ENCODE measurements at places on chromosomes 2 and 18. TPM values are rescaled to one million over a fixed set of nuclear protein-coding genes. Genes with fewer than 3 reads are reported as not detected.

BCL11A gene
- not detected for total RNA-seq

NETO1 gene
- not detected for total RNA-seq

ZNF385B gene
- not detected for total RNA-seq

DPP4 gene
- total RNA-seq = 65.4 TPM

RAB6C gene
- total RNA-seq = not detected

ACP1 gene
- total RNA-seq = 127 TPM

SMYD1 gene
- not detected for total RNA-seq

ZDBF2 gene
- 9.9 TPM for total RNA-seq

VPS4B gene
- 62.1 TPM for total RNA-seq

SLC40A1 gene
- 0.78 TPM for total RNA-seq

SETBP1 gene
- 22.6 TPM for total RNA-seq

NPHP1 gene
- total RNA-seq = 0.21 TPM

ZNF638 gene
- 90.2 TPM for total RNA-seq

UGT1A8 gene
- not detected for total RNA-seq

PDE11A gene
- not detected for total RNA-seq

SMCHD1 gene
- total RNA-seq = 98.4 TPM

REG1B gene
- not detected for total RNA-seq

ERBB4 gene
- total RNA-seq = not detected

GKN2 gene
- total RNA-seq = not detected

TMEM200C gene
- total RNA-seq = not detected

All from activated CD4-positive, alpha-beta T cell treated with anti-CD3 and anti-CD28 coated beads, Interleukin-2, amount 10 ng/mL, durations not matched to agents 24 days and 14 days (primary cell).